Stomach (tissue), 19 donors: ENCODE measurements at places on chromosomes 6 and 20. TPM values are rescaled to one million over a fixed set of nuclear protein-coding genes. Genes with fewer than 3 reads are reported as not detected.

- H3K27me3 ChIP-seq = peaks cover 49% of the 10 kb centered on the region
- H3K4me1 ChIP-seq = peaks cover 4% of the 10 kb centered on the region
- DNase-seq = no peak
- H3K27ac ChIP-seq = no peak overlapping the region
- H3K36me3 ChIP-seq = no peaks in the 10 kb centered on the region
- peak overlapping the region; percentile 56 for H3K4me3 ChIP-seq
Measured at GRCh38 chr6:27312950-27313271, 838 bp upstream of the POM121L2 start.

DNA sequence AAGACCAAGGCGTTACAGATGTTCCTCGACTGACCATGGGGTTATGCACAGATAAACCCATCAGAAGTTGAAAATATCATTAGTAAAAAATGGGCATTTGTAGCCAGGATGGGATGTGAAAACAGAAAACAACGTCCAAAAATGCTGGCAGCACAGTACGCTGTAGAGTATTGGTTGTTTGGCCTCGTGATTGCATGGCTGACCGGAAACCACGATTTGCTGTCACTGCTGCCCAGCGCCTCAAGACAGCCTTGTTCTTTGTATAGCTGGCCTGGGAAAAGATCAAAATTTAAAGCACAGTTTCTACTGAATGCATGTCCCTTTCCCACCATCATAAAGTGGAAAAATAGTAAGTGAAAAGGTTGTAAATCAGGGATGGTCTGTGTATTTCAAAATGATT is 41.9 kb downstream of the MTHFD1L start:
- H3K4me1 ChIP-seq = no peaks in the 10 kb centered on the region
- no peaks in the 10 kb centered on the region for H3K27me3 ChIP-seq
- H3K27ac ChIP-seq = no peak overlapping the region

The BAG2 gene
- total RNA-seq = 19.8 TPM

DNA sequence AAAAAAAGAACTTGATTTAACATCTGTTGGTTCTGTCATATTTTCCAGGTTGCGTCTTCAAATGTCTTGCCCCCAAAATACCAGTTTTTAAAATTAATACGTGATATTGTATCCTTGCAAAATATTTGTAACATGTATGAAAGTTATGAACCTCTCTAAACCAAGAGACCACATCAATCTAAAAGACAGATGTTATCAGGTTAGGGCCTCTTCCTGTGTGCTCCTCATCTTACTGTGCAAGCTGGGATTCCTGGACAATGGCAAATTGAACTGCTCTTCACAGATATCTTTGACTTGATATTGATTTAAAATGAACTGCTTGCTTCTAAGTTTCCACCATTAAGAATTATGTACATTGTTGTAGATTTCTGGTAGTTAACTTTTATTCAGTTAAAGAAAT is 9.6 kb downstream of the TMEM239 start:
- no peak overlapping the region for H3K4me3 ChIP-seq
- H3K27ac ChIP-seq = no peak overlapping the region
- H3K36me3 ChIP-seq = no peaks in the 10 kb centered on the region
- no peak for DNase-seq

DNA sequence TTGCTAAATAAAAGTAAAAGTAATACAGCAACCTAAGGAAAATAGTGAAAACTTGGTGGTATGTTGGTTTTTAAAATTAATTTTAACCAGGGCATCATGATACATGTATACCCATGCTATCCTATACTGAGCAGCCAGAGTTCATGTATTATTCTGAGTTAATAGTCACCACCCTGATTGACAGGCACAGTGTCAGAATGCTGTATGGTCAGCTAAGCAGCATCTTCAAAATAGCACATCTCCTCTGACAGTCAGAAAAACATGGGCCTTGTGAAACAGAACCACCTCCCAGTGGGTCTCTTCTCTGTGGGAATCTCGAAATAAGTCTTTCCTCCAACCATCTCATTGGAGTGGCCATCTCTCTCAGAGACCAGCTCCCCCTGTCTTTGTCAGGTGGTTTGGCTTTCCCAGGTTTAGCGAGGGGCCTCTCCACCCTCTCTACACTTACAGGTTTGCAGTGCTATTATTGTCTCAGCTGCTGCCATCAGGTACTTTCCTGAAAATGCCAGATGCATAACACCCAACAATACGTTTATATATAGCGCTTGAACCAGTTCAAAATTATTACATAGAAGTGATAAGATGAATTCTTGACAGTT is 47.1 kb upstream of the RNF8 start:
- H3K27ac ChIP-seq = no peak overlapping the region
- peaks cover 14% of the 10 kb centered on the region for H3K36me3 ChIP-seq

The METTL24 gene
- 3.6 TPM for total RNA-seq

DNA sequence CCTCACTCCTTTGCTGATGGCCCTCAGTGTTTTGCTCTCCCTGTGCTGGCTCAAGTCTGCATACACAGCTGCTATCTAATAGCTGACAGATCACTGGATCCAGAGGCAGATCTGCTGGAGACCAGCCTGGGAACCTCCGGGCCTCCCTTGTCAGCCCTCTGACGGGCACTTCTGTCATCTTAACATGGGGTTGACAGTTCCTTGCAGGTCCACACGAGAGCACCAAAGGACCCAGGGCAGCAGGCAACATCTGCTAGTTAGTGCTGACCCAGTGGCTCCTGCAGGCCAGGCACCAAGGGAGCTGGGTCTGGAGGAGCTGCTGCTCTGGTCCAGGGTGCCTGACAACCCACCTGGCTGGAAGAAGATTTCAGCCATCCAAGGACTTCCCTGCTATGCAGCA is 208.1 kb downstream of the UST start:
- H3K4me1 ChIP-seq = peaks cover 13% of the 10 kb centered on the region
- DNase-seq = no peak
- H3K4me3 ChIP-seq = no peak overlapping the region
- no peaks in the 10 kb centered on the region for H3K36me3 ChIP-seq
- H3K27me3 ChIP-seq = no peaks in the 10 kb centered on the region

The SLC25A27 gene
- total RNA-seq = 46.1 TPM

The SLC16A10 gene
- 14.6 TPM for total RNA-seq

DNA sequence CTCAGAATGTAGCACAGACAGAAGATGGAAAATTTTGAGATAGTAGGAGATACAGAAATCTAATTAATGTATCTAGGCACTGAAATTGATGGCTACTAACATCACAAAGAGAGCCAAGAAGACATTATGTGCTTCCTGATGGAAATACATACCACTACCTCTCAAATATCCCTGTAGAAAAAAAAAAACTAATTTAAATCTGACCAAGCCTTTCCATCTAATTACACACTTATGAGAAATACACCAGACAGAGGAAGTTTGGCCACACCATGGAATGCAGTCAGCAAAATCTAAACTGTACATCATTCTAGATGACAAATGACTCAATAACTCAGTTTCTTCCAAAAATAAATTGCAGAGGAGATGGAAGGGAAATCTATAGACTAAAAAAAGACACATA is 18.9 kb downstream of the VPS52 start:
- no peaks in the 10 kb centered on the region for H3K27me3 ChIP-seq
- H3K36me3 ChIP-seq = peaks cover 38% of the 10 kb centered on the region
- H3K4me3 ChIP-seq = no peak overlapping the region

The SOX18 gene
- total RNA-seq = 26.6 TPM

DNA sequence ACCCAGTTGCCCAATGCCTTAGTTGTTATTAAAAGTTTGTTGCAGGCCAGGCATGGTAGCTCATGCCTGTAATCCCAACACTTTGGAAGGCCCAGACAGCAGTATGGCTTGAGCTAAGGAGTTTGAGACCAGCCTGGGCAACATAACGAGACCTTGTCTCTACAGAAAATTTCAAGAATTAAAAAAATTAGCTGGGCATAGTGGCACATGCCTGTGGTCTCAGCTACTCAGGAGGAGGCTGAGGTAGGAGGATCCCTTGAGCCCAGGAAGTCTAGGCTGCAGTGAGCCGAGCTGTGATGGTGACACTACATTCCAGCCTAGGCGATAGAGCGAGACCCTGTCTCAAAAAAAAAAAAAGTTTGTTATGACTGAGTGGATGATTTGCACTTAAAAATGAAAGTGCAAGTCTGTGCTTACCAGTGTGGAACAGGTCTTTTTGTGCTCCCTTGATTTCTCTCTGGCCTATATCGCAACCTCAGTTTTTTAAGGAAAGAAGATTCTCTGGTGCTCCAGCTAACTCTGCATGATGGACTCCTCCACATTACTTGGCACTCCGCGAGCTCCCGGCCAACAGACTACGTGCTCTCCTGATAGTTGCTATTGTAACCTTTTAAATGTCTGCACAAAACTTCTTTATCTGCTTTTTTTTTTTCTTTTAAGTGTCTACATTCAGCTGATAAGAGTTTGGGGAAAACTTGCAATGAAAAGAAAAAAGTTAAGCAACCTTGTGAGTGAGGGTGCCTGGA is 22.1 kb downstream of the ZKSCAN3 start:
- no peaks in the 10 kb centered on the region for H3K27me3 ChIP-seq
- no peak for DNase-seq
- H3K4me1 ChIP-seq = no peaks in the 10 kb centered on the region
- H3K27ac ChIP-seq = no peak overlapping the region

- no peaks in the 10 kb centered on the region for H3K36me3 ChIP-seq
- no peak for DNase-seq
- no peaks in the 10 kb centered on the region for H3K27me3 ChIP-seq
- H3K27ac ChIP-seq = no peak overlapping the region
Measured at GRCh38 chr6:90131614-90132423, 164.8 kb downstream of the BACH2 start.
